ENCODE measurements at places on chromosomes 1 and 21. TPM values are rescaled to one million over a fixed set of nuclear protein-coding genes. Genes with fewer than 3 reads are reported as not detected.

Gene TEDDM1
- total RNA-seq: not detected

Gene BNIPL
- 0.60 TPM for total RNA-seq

Gene RHEX
- total RNA-seq: not detected

Gene CFHR5
- not detected for total RNA-seq

Gene MEX3A
- total RNA-seq: 12.8 TPM

Gene SYNJ1
- 4.3 TPM for total RNA-seq

Gene SDF4
- total RNA-seq: 84.4 TPM

Gene CCDC185
- 0.06 TPM for total RNA-seq

DNA sequence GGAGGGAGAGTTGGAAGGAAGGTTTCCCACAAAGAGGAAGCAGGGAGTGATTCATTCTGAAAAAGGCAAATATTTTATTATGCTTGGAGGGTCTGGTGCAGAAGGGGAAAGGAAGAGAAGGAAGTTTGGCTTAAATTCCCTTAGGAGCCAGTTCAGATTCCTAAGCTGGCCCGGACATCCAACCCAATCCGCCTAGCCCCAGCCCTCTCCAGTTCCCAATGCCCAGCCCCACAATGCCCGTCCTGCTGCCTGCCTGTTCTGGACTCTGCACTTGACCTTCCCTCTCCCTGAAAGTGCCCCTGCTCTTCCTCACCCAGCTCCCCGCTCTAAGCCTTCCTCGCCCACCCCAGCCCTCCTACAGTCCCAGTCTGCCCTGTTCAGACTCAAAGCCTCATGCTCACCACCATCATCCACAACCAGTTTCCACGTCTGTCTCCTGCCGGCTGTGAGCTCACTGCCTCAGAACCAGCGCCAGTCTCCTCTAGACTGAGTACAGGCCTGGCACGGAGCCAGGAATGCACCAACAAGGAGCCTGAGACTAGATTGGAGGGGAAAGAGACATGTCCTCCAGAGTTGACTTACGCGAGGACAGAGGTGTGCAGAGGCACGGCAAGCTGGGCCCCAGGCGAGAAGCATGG, 18.9 kb downstream of the CAPN2 start:
- DNase-seq: peak; percentile 74

DNA sequence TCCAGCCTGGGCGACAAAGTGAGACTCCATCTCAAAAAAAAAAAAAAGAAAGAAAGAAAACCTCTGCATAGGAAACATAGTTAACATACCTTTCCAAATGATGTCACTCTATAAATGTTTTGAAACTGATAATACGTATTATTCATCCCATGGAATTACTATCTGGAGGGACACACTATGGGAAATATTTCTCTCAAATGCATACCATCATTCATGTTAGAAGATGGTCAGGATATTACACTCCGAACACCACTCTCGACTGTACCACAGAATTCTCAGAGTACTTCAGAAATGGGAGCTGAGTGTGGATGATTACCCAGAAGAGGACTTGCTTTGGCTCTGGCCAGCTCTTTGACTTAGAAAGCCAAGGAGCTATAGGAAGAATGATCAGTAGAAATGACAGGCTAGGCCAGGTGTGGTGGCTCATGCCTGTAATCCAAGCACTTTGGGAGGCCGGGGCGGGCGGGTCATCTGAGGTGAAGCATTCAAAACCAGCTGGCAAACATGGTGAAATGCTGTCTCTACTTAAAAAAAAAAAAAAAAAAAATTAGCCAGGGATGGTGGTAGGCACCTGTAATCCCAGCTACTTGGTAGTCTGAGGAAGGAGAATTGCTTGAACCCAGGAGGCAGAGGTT, 5.2 kb upstream of the LIN28A start:
- DNase-seq: peak; percentile 63

DNA sequence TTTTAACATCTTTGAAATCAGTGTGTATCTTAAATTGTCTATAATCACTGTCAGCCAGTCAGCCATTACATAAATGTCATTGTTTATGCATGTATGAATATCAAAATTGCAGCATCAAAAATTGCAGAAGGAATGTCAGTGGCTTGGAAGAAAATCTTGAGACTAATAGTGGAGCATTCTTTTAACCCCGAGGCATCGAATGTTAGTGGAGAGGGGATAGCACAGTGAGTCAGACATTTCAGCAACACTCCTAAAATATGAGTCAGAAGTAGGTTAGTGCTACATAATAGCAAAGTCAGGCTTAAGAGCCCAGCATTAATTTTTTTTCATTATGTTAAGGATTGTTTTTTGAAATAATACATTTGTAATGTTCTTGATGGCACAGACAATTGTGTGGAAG, 45.5 kb downstream of the SNRPE start:
- DNase-seq: peak; percentile 84

GRCh38 chr1:39777306-39777705, 6.2 kb upstream of the OXCT2 start:
- DNase-seq: peak; percentile 29

DNA sequence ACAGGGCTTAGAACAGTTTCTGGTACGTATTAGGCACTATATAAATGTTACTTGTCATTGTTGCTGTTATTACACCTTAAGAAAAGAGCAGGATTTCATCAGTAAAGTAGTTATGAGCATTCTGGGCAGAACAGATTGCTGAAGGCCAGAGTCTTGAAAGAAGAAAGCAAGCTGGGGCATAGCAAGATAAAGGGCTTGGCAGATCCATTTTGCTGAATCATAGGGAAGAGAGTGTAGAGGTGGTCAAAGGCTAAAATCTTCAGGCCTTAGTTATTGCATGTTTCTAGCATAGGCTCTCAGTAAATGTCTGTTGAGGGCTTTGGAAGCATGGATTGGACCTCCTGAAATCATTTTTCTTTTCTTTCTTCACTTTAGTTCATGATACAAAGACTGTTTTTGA, 67.5 kb downstream of the PLA2G4A start:
- no peak for DNase-seq

DNA sequence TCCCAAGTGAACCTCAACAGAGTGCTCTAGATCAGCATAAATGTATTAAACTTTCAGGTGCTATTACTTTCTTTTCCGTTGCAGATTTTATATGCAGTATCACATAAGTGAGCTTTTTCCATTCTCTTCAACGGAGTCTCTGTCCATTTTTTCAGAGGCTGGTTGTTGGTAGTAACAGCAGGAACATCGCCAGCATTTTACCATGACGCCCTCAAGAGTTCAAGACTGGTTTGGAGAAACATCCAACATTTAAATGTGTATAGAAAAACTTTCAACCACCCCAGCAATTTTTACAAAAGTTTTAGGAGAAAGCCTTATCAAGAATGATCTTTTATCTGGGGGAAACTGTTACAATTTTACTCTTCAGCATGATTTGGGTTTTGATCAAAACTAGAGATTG, 117.0 kb downstream of the TGFB2 start:
- no peak for DNase-seq

DNA sequence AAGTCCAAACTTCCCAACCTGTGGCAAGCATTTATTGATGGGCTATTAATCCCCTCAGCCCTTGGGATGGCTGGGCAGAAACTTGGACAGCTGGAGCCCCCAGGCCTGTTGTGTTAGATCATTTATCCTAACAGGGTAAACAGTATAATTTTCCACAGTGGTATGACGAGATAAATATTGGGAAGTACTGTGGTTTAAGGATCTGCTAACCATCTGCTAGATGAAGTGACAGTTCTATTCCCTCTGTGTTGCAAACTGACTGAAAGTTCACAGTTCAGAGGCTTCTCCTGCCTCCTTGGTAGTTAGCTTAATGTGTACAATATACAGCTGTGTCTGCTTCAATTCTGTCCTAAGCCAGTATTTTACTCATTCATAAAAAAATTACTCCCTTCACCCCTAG, 127.5 kb upstream of the CHODL start:
- no peak for DNase-seq

DNA sequence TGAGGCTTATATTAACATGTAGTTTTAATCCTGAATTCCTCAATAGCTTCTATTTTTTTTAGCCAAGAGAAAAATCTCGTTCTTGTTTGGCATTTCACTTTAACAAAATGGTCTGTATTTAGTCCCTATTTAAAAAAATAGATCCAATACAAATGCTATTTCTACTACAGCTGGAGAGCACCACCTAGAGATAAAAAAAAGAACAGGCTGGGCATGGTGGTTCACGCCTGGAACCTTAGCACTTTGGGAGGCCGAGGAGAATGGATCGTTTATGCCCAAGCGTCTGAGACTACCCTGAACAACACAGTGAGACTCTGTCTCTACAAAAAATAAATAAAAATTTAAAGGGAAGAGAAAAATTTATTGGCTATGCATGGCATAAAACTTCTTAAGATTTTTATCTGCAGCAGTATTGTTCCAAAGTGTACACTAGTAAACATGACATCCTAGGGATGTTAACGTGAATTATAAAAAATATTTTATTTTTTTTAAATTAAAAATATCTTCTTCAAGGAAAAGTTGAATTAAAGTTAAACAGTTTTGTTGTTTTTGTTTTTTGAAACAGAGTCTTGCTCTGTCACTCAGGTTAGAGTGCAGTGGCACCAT, 4.4 kb downstream of the ST7L start:
- peak; percentile 44 for DNase-seq

DNA sequence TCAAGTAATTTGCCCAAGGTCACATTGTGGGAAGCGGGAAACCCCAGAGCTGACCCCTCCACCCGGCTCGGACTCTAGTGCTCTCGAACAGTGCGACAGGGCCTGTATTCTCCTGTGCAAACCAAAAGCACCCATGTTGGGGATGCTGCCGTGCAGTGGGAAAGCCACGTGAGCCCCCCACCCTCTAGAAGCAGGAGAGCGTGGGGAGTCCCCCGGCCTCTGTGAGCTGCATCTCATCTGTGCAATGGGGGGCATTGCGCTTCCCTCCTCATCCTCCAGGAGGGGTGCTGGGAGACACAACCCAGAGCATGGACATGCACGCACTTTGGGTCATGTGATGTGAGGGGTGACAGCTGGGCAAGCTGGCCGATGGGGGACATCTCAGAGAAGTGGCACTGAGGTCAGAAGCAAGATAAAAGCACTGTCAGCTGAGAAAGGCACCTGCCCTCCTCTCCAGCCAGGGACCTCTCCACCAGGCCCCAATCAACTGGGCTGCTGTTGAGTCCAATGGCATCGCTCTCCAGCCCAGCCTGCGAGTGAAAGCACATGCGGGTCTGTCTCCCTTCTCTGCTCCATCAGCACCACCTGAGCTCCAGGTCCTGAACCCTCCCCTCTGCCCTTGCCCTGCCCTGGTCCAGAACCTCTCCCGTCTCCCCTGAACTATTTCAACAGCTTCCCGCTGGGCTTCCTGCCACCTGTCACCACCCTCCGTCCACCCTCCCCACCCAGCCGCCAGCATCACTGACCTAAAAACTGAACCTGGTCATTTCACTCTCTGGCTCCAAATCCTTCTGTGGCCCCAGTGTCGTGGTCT, 76.4 kb upstream of the IFFO2 start:
- DNase-seq: no peak

- DNase-seq: no peak
Observed at GRCh38 chr1:34656731-34657130, 98.1 kb upstream of the GJB5 start.

DNA sequence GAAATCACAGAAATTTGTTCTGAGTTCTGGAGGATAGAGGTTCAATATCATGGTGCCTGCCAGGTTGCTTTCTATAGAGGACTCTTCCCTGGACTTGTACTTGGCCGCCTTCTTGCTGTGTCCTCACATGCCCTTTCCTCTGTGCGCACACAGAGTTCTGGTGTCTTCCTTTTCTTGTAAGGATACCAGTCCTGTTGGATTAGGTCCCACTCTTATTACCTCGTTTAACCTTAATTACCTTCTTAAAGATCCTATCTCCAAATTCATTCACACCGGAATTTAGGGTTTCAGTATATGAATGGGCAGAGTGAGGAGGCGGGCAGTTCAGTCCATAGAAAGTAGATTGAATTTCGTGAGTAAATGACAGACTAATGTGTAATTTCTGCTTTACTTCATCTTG, 413.9 kb downstream of the NCAM2 start:
- DNase-seq: no peak

GRCh38 chr1:172537366-172537765, 4.4 kb downstream of the SUCO start:
- peak; percentile 13 for DNase-seq

DNA sequence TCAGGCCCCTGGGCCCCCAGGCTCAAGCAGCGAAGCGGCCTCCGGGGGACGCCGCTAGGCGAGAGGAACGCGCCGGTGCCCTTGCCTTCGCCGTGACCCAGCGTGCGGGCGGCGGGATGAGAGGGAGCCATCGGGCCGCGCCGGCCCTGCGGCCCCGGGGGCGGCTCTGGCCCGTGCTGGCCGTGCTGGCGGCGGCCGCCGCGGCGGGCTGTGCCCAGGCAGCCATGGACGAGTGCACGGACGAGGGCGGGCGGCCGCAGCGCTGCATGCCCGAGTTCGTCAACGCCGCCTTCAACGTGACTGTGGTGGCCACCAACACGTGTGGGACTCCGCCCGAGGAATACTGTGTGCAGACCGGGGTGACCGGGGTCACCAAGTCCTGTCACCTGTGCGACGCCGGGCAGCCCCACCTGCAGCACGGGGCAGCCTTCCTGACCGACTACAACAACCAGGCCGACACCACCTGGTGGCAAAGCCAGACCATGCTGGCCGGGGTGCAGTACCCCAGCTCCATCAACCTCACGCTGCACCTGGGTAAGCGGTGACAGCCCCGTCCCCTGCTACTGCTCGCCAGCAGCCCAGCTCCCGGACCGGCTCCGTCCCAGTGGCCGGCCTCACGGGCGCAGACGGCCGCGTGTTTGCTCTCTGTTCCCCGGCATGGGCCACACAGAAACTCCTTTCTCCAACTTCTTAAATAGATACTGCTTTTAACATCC, 539 bp downstream of the LAMC1 start:
- DNase-seq: peak; percentile 81

DNA sequence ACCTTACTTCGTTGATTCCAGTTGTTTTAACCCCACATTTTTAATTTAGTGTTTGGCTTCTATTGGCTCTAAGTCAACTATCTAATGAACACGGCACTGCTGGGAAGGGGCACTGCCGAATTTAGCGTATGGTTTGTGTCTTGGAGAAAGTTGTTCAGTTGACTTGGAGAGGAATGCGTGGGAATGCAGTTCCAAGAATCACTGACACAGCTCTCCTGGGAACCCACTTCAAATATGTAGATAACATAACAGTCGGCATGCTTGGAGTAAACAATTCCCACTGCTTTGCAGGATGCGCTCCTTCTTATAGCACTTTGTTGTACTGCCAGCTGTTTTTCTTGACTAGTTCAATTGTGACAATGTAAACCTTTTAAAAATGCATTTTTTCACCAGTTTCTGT, 104.3 kb downstream of the RYR2 start:
- no peak for DNase-seq

GRCh38 chr1:12585536-12585935, 32.5 kb downstream of the DHRS3 start:
- no peak for DNase-seq

DNA sequence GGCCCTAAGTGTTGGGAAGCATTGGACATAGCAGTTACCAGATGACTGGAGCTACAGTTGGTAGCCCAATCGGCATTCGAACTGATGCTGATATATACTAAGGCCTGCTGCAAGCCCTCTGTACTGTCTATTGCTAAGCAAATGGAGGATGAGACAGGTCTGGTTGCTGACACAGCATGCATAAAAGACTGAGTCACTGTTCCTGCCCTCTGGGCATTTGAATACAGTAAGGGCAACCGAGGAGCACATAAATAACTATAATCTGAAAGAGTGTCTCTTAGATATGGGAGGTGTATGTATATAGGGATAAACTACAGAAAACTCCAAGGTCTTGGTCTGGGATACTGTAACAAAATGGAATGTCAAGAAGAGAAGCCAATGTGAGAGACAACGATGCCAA, 16.8 kb upstream of the MARK1 start:
- DNase-seq: peak; percentile 69

GRCh38 chr1:100277866-100278265, 11.8 kb downstream of the RTCA start:
- DNase-seq: peak; percentile 10

- DNase-seq: peak; percentile 91
Observed at GRCh38 chr21:38773099-38774061, 32.3 kb upstream of the ETS2 start.

GRCh38 chr1:44244986-44245385, 31.7 kb downstream of the DMAP1 start:
- DNase-seq: no peak

Data from Daoy (cell line).